Aorta (tissue), 5 donors: ENCODE measurements at places on chromosomes 2 and 18. TPM values are rescaled to one million over a fixed set of nuclear protein-coding genes. Genes with fewer than 3 reads are reported as not detected.

DNA sequence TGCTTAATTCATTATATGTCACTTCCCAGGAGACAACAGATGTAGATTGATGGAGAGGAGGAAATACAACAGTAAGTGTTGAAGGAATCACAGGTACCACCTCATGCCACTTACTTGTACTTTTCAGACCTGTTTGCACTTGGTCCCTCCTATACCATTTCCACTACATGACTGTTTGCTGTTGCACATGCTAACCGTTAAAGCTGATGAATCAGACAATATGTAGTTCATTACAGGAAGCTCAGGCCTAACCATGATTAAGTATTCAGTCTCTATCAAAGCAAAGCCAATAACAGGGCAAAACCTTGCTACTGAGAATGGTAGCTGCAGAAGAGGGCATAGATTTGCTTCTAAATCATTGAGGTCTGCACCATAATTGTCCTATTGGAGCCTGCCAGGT, 30.2 kb upstream of the GRP start:
- DNase-seq = no peak

Gene IRS1
- total RNA-seq = 13.8 TPM

DNA sequence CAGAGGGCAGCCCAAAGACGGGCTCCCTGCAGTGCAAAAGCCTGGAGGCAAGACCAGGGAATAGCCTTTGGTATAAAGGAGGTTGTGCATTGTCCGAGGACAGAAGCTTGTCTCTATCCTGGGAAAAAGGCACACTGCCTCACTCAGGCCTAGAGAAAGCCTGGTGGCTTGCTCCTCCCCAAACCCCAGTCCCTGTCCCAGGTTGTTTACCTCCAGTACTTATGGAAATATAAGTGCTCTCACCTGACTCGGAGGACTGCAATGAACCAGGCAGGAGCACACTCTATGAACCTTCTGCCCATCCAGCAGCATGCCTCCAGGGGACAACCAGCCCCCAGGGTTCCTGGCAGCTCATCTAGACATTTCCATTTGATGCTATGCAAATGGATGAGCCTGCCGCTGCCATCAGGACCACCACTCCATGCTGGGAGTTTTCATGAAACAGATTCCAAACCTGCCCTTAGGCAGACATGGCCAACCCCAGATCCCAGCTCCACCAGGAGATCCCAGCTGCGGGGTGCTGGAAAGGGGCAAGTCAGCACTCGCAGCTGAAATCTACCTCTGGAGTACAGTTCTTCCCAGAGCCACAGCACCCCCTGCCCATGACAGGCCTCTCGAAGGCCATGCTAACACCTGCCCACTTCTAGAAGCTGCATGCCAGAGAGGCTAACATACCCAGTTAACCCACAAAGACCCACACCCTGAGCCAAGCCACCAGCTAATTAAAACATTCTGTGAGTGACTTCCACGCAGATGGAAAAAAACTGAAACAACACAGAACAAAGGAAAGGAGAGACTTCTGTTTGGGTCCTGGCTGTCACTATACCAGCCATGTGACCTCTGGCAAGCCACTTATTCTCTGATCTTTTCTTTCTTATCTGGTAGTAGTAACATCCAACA, 101.7 kb downstream of the TTC32 start:
- DNase-seq = no peak

- DNase-seq = no peak
Observed at GRCh38 chr18:55934821-55935220, 346.8 kb upstream of the TCF4 start.

Gene HRH4
- total RNA-seq = 0.10 TPM

Gene SERPINB4
- total RNA-seq = not detected

GRCh38 chr2:227198866-227199265, 34.4 kb downstream of the COL4A3 start:
- DNase-seq = no peak

GRCh38 chr2:240294514-240294913, 140.9 kb upstream of the GPC1 start:
- DNase-seq = no peak

- DNase-seq = no peak
Observed at GRCh38 chr18:11795916-11796315, 55.3 kb upstream of the CHMP1B start.

Gene SGPP2
- total RNA-seq = not detected

Gene ANKRD29
- total RNA-seq = 28.6 TPM

Gene GAD1
- 7.8 TPM for total RNA-seq

DNA sequence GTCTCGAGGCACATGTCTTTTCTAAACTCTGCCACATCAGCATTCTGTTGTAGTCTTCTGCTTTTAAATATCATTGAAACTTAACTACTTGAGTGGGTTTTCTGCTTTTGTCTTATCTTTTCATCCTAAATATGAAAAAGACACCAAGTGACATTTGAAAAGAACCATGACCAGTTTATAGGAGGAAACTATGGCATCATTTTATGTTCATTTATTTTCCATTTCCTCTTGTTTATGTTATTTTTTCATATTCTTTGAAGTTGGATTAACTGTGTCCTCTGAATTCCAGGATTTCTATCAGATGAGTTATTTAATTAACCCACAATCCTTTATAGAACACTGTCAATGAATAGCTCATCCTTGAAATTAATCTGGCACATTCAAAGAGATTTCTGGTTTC, 93.4 kb upstream of the ARHGAP28 start:
- DNase-seq = no peak

GRCh38 chr2:18560797-18561085, 288 bp upstream of the RDH14 start:
- no peak for DNase-seq
